Activated T-helper 17 cell treated with anti-CD3 and anti-CD28 coated beads, Interleukin-2, amount 50 U/mL, for 72 hours (primary cell): ENCODE measurements at places on chromosomes 12 and 14.

DNA sequence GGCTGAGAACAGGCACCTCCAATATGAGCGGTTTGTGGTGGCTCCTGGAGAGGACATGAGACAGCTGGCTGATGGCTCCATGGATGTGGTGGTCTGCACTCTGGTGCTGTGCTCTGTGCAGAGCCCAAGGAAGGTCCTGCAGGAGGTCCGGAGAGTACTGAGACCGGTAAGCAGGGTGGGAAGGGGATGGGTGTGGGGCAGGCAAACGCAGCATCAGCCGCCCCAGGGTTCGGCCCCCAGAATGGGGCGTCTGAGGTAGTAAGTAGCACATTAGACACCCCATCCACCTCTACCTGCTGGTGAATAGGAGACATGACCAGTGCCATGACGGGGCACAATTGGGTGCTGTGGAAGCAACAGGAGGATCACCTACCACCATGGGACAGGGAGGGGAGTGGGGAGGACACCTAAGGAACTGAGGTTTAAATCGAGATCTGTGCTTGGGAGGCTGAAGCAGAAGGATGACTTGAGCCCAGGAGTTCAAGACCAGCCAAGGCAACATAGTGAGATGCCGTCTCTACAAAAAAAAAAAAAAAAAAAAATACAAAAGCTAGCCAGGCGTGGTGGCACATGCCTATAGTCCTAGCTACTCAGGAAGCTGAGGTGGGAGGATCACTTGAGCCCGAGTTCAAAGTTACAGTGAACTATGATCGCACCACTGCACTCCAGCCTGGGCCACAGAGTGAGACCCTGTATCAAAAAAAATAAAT lies 25.5 kb downstream of the ITGA7 start:
- no peak for ATAC-seq

GRCh38 chr14:90368946-90369721 lies 27.7 kb upstream of the CALM1 start:
- peak; percentile 66 for ATAC-seq

- ATAC-seq = no peak
Measured at GRCh38 chr12:111413442-111414086, 7.8 kb downstream of the SH2B3 start.

GRCh38 chr12:76060111-76060510 lies 24.4 kb downstream of the NAP1L1 start:
- no peak for ATAC-seq

GRCh38 chr14:101249676-101250036 lies 311.6 kb upstream of the DIO3 start:
- ATAC-seq = no peak

DNA sequence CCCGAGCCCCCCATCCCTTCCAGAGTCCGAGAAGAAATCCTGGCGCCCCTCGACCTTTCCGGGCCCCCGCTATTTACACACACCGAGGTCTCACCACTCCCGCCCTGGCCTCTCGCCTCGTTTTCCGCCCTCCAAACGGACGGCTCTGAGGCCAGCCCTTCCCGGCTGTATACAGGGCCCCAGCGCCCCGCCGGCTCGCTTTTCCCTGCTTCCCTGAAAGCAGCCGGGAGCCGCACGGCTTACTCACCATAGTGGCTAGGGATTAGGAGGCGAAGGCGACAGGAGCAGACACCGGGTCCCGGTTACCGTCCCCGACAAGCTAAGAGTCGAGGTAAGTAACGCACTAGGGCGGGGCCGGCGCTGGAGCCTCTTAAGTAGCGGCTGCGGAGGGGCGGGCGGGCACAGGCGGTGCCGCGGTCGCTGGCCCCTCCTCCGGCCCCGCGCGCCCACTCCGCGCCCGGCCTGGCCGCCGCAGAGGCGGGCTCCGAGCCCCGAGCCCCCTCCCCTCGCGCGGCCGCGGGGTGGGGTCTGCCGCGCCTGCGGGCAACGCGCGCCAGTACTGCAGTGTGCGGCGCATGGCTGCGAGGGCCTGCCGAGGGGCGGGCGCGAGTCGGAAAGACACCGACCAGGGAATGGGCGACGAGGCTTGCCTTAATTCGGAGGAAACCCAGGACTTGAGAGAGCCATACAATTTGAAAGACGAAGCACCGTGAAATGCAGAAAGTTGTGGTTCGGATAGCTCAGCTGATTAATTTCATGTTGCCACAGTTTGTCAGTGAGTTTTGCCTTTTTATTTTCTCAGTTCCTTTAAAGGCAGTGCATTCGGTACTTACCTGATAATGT lies at the start of gene TUBA1B:
TSS of gene TUBA1B (minus strand) at position 345 of the 843 bp plus-strand sequence. CDS start at position 250, 95 bp downstream.
- ATAC-seq = peak; percentile 83

GRCh38 chr12:70197345-70197744 lies 45.9 kb upstream of the CNOT2 start:
- ATAC-seq = no peak

- no peak for ATAC-seq
Measured at GRCh38 chr12:18690653-18691052, 47.2 kb downstream of the PLCZ1 start.

DNA sequence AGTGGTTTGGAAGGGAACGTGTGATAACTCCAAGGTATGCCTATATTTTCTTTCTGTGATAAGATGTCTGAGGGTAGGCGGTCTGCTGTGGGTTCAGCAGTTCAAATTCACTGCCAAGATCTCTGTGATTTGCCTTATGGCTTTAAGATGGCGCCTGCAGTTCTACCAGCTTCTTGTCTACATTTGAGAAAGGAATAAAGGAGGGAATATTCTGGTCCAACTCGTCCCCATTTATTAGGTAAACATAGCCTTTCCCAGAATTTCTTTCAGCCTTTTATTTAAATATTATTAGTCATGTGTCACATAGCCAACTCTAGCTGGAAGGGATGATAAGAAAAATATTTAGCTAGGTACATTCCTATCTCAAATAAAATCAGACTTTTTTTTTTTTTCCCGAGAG lies 48.8 kb downstream of the KCNJ8 start:
- no peak for ATAC-seq

DNA sequence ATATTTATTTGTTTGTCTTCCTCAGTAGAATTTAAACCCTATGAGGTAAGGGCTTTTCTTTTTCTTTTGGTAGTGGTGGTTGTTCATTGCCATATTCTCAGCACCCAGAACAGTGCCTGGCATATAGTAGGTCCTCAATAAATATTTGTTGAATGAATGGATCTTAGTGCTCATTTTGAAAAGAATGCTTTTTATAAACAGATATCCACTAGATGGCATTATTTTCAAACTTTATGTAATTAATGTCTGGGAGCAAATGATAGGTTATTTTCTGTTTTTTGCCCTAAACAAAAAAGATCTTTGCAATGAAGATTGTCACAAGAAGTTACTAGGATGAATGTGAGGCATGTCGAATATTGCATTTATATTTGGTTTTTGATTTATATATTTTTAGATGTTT lies 64.1 kb downstream of the RAD51B start:
- ATAC-seq = no peak

DNA sequence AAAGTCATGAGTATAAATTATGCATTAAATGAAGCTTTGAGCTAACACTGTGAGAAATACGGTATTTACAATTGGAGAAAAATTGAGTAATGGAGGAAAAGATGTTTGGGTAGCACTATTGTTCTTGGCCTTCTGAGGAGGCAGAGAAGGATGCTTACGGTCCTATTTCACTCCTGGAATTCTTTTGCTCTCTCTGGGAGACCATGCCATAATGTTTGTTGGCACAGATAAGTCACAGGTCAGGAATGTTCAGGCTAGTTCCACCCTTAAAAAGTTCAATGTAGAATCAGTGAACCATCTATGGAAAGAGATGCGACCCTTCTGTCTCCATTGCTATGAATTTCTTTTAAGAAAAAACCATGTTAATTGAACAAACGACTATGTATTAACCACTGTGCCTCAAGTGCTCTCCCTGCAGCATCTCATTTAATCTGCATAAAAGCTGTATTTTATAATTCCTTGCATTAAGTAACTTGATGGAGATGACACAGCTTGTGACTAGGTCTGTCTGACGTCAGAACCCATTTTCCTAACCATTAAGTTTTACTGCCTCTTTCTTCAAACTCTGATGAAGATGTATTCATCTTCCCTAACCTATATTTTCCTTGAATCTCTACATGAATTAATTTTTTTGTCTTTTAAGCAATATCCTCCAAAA lies 9.5 kb downstream of the BATF start:
- no peak for ATAC-seq

- ATAC-seq = peak; percentile 73
Measured at GRCh38 chr12:94405413-94406116, 54.1 kb downstream of the CEP83 start.

GRCh38 chr14:105163040-105163742 lies 5.4 kb downstream of the JAG2 start:
- ATAC-seq = no peak

DNA sequence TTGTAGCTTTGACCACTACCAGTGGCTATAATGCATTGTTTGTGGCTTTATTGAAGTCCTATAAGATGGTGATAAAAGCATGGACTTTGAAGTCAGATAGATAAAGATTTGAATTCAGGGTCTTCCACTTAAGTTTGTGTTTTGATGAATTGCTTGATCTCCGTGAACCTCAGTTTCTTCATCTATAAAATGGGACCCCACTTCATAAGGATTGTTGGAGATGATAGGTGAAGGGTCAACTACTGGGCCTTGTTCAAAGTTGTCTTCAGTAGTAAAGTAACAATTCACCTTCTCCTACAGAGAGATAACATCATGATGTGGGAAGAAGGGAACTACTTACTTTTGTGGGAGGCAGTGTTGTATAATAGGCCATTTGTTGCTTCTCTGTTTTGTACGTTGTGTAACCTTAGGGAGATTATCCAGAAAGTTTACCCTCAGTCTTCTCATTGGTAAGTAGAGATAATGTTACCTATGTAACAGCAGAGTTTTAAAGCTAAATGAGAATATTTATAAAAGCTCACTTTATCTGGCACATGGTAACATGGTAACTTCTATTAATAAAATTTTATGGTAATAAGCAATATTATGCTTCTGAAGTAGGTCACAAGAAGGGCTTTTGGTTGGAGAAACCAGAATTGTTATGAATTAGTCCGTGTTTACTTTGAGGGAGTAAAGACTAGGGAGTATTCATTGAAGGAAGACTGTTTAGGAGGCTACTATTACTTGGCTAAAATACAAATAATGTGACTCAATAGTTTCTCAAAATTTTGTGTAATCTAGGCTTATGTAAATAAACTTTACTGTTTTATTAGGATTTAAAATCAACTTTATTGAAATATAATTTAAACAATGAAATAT lies 15.1 kb downstream of the ADIPOR2 start:
- ATAC-seq = no peak

- no peak for ATAC-seq
Measured at GRCh38 chr12:116639765-116640164, 80.6 kb downstream of the MAP1LC3B2 start.

- ATAC-seq = no peak
Measured at GRCh38 chr12:125310461-125310860, 245.2 kb downstream of the AACS start.

- ATAC-seq = no peak
Measured at GRCh38 chr14:22472935-22473854, 115.8 kb downstream of the DAD1 start.

DNA sequence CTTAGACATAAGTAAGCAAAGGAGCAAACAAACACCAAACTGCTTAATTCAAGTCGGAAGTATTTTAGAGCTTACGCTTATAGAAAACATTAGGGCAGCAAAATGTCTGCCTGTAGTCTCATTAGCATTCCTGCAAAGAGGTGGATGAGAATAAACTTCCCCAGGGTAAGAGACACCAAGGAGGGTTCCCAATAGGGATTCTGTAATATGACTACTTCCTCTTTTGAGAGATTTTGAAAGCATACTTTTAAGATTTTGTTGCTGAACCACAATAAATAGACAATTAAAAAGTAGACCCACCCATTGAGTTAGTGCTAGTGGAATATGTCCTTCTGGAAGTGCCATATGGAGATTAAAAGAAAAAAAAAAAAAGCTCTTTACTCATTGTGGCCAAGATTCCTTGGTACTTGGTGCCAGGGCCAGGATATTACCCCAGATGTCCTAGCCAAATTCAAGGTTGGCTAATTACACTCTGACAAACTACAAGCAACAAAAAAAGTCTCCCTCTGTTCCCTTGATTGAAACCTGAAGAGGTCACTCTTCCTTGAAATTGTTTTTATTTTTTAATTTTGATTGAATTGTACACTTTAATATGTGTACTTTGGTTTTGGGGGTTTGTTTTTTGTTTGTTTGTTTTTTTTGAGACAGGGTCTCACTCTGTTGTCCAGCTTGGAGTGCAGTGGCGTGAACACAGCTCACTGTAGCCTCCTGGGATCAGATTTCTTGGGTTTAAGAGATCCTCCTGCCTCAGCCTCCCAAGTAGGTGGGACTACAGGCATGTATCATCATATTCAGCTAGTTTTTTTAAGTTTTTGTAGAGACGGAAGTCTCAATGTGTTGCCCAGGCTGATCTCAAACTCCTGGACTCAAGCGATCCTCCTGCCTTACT lies 8.7 kb downstream of the CLIP1 start:
- ATAC-seq = no peak

DNA sequence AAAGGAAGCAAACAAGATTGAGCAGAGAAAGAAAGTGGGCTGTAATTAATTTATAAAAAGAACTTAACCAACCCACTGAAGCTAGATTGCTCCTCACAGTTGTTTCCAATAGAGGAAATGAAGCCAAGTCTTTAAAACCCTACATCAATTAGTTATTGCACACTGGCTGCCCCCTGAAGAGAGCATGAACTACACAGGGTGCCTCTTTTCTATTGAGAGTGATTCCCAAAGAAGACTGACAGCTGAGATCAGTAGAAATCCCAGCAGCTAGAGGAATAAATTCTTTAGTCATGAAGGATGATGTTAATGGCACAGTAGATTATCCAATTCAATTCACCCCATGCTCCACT lies 8.6 kb upstream of the USP15 start:
- no peak for ATAC-seq

GRCh38 chr12:75526655-75527511 lies 15.5 kb upstream of the KRR1 start:
- peak; percentile 96 for ATAC-seq

- no peak for ATAC-seq
Measured at GRCh38 chr12:57454566-57455373, at the start of gene INHBE. INHBE (plus strand) TSS chr12:57455307; CDS start chr12:57455537, 230 bp downstream.

- ATAC-seq = no peak
Measured at GRCh38 chr12:128969480-128970055, 116.3 kb downstream of the GLT1D1 start.

- ATAC-seq = no peak
Measured at GRCh38 chr14:106778986-106779385, 1252.6 kb downstream of the TMEM121 start.

DNA sequence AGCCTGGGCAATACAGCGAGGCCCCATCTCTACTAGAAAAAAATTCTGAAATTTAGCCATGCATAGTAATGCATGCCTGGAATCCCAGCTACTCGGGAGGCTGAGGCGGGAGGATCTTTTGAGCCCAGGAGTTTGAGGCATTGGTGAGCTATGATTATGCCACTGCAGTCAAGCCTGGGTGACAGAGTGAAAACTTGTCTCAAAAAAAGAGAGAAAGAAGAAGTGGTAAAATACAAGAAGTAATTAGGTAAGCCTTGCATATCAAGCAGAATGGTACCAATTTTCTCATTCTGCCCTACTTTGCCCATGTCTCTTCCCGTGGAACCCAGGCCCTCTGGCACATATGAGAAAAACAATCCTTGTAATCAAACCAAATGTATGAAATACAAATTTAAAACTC lies 70.7 kb downstream of the SUSD6 start:
- no peak for ATAC-seq

- no peak for ATAC-seq
Measured at GRCh38 chr12:53788892-53789291, 37.1 kb upstream of the CISTR start.

GRCh38 chr12:4392223-4392742 lies 12.8 kb upstream of the FGF23 start:
- no peak for ATAC-seq
